Islet precursor cell (in vitro differentiated cells): ENCODE measurements at places on chromosomes 3 and 15.

DNA sequence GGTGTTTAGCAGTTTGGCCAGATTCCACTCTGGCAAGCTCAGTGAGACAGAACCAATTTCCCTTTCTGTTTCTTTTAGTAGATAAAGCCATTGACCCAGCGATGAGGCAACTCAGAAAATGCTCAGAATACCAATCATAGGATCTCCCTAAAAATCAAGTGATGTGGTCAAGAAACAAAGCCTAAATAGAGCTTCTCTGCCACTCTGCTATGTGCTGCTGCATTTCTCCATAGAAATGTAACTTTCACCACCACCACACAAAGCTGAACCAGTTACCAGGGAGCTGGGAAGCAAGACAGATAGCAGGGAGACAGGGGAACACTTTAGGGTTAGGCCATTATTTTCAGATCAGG lies 109.8 kb downstream of the RPL22L1 start:
- no peak for DNase-seq

- no peak for DNase-seq
Measured at GRCh38 chr3:119230071-119230470, 10.6 kb downstream of the B4GALT4 start.

DNA sequence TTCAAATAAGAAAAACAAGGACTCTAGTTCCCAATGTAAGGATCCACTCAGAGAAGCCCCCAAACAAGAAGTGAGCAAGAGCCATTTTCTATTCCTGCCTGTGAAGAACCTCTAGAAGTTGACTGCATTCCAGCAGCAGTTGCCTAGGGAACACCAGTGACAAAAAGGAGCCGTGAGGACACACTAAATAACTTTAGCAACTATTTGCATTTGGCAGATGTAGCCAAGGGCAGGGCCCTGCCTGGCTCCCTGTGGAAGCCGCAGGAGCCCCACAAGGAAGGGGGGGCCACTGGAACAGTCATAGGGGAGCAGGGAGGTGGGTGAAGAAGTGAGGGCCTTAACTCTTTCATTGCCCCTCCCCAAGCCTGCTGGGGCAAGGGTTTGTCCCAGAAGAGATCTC lies 470.2 kb upstream of the PROK2 start:
- DNase-seq = no peak

- DNase-seq = no peak
Measured at GRCh38 chr3:72872183-72872582, 15.7 kb upstream of the GXYLT2 start.

GRCh38 chr15:63243101-63243500 lies 34.3 kb upstream of the APH1B start:
- no peak for DNase-seq

- no peak for DNase-seq
Measured at GRCh38 chr3:140134231-140134965, 199.4 kb downstream of the CLSTN2 start.
